ENCODE measurements at places on chromosomes 4 and X. TPM values are rescaled to one million over a fixed set of nuclear protein-coding genes. Genes with fewer than 3 reads are reported as not detected.

Gene CFI
- total RNA-seq: 56.5 TPM

Gene YY2
- total RNA-seq: 5.0 TPM

Gene GPRASP2
- total RNA-seq: 13.1 TPM

Gene DUSP21
- total RNA-seq: not detected

Gene C4orf33
- 29.3 TPM for total RNA-seq

Gene PNMA6F
- not detected for total RNA-seq

DNA sequence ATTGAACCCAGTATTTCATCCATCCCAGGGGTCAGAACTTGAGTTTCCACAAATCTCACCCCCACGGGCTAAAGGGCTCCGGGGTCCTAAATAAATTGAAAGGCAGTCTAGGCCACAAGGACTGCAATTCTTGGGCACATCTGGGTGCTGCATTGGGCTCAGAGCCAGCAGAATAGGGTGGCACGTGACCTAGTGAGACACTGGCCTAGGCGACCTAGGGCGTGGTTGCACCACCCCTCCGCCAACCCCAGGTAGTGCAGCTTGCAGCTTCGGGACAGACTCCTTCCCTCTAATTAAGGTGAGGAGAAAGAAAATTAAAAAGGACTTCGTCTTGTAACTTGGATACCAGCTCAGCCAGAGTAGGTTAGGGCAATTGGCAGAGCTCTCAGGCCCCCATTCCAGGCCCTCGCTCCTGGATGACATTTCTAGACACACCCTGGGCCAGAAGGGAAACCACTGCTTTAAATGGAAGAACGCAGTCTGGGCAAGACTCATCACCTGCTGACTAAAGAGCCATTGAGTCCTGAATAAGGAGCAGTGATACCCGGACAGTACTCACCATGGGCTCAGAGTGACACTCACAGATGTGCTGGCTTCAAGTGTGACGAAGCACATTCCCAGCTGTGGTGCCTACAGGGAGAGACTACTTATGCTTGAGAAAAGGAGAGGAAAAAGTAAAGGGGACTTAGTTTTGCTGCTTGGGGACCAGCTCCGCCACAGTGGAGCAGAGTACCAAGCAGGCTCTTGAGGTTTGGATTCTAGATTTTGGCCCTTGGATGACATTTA, 735.4 kb downstream of the FSTL5 start:
- DNase-seq: no peak

GRCh38 chr4:139540632-139541031, 15.4 kb downstream of the SETD7 start:
- DNase-seq: no peak

DNA sequence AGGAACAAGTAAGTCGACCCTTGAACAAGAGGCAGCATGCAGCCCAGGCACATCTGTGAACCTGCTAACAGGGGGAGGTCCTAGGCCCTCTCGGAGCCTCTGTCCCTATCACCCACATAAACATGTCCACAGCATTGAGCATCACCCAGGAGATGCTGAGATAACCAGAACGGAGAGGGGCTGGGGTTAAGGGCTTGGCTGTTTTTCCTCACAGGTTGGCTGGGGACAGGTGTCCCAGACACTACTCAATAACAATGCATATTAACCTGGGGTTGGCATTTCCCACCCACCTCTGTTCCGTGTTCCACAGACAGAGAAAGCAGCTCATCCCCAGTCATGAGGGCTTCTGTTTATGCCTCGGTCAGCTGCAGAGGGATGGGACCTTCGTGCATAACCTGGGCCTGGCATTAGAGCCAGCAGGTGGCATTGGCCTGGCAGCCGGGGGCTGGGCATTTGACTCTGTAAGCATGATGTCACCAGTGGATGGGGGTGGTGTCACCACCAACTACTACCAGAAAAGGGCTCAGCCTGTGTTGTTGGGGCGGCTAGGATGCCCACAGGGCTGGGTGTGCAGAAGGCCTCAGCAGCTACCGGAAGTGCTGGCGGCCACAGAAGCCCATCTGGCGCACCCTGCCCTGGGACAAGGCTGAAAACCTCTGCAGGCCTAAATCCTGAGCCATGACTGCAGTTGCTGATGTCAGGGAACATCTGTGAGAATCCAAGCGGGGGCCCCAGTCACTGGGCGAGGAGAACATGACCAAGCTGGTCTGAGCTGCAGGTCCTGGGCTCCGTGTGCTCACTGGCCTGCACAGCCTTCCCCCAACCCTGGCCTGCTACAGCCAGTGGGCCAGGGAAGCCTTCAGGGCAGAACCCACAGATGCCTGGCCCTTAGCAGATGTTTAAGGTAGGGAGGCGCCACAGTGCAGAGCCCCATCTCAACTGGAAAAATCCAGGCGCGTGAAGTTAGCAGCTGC, 351.4 kb downstream of the NR3C2 start:
- DNase-seq: no peak

GRCh38 chr4:184774152-184774551, 40.3 kb upstream of the CENPU start:
- no peak for DNase-seq

DNA sequence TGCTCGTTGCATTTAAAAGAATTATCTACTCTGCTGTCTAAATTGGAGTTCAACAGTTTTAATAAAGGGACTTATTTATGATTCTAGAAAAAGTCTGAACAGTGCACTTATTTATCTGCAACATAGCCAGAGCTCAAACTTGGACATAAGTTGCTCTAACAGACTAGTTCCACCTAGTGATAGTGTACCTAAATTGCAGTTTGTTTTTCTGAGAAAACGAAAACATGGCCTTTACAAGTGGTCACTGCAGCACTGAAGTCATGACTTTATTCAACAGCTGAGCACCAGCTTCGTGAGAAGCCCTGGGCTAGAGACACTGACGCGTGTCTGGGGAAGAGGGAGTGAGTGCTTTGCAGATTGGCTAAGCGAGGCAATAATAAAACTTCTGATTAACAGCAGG, 77.3 kb upstream of the IGSF1 start:
- no peak for DNase-seq

- DNase-seq: no peak
Observed at GRCh38 chrX:45381366-45381765, 180.7 kb upstream of the DIPK2B start.

GRCh38 chrX:74234818-74235217, 69.2 kb upstream of the ZCCHC13 start:
- no peak for DNase-seq

GRCh38 chrX:154961947-154962346, 60.6 kb downstream of the F8 start:
- no peak for DNase-seq

DNA sequence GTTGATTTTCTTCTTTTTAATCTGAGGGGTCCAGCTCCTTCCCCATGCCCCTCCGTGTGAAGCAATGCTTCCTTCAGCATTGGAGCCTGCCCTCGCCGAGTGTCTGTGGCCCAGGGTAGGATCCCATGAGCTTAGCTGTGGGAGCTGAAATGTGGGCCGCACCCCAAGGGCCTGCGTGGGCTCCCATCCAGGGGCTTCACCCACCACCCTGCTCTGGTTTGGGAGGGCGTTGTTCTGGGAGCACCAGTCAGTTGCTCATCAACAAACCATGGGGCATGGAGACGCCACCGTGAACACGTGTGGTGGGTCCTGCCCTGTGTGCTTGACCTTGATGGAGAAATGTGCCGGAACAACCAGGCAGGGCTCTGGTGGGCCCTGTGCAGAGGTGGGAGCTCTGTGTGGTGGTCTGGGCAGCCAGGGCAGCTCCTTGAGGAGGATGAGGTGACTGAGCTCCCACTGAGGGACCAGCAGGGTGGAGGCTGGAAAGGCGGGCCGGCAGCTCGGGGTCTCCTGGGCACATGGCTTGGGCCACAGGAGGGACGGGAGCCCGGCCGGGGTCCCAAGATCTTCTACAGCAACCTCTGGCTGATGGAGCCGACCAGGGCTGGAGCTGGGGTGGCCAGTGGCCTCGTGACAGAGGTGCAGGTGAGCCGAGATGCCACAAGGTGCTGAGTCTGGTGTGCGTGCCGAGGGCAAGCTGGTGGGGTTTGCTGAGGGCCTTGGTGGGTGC, 39.6 kb upstream of the NKX1-1 start:
- no peak for DNase-seq

DNA sequence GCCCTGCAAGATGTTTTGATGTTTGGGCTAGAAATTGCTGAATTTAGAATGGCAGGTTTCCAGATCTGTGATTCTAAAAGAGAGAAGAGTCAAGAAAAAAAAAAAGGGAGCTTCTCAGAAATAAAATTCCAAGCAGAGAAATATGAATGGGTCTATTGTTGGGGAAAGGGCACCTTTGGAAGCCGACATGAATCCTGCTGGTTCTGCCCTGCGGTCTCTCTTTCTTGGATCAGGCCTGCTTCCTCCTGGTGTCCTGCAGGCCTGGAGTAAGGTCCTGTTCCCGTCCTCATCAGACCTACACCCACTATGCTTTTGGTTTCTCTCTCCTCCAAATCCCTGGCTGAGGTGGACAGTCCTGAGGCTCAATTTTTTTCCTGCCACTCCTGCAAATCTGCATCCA, 109.8 kb upstream of the TRIM2 start:
- DNase-seq: no peak

DNA sequence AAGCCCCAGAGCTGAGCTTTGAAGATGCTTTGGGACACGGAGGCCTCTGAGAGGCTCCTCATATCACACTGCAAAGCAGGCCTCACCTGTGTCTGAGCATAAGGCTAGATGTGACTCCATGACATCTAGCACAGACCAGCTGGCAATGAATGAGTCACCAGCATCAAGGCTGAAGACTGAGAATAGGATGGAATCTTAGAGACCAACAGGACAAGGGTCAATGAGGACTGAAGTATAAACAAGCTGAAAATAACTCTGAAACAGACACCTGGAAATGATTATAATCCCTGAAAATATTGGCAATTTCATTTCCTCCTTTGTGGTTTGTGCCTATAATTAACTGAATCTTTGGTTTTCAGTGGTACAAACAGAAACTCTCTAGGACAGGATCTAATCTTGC, 87.1 kb upstream of the PRPS1 start:
- DNase-seq: no peak

- no peak for DNase-seq
Observed at GRCh38 chrX:149433451-149433850, 71.7 kb downstream of the IDS start.

- DNase-seq: no peak
Observed at GRCh38 chr4:55017406-55017805, 108.0 kb downstream of the KDR start.

DNA sequence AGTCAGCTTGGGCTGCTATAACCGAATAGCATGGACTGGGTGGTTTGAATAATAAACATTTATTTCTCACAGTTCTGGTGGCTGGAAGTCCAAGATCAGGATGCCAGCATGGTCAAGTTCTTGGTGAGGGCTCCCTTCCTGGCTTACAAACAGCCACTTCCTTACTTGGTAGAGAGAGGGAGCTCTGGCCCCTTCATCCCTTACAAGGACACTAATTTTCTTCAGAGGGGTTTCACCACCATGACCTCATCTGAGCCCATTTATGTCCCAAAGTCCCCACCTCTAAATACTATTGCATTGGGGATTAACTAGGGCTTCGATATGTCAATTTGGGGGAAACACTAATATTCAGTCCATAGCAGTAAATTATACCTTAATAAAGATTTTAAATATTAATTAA, 61.8 kb downstream of the CLNK start:
- no peak for DNase-seq

Data from breast epithelium (tissue), 4 donors.